ENCODE measurements at places on chromosomes 4 and X. TPM values are rescaled to one million over a fixed set of nuclear protein-coding genes. Genes with fewer than 3 reads are reported as not detected.

Gene AREG
- 0.39 TPM for total RNA-seq

Gene MID1
- total RNA-seq = 5.3 TPM

Gene NSUN7
- 0.18 TPM for total RNA-seq

Gene ITIH6
- not detected for total RNA-seq

Gene SORCS2
- 6.2 TPM for total RNA-seq

Gene FHIP1A
- 3.3 TPM for total RNA-seq

GRCh38 chr4:90546114-90546513 is 418.9 kb downstream of the CCSER1 start:
- DNase-seq = no peak
- no peak overlapping the region for H3K27ac ChIP-seq
- no peaks in the 10 kb centered on the region for H3K4me1 ChIP-seq
- no peak overlapping the region for H3K4me3 ChIP-seq

- no peak overlapping the region for H3K27ac ChIP-seq
- no peaks in the 10 kb centered on the region for H3K27me3 ChIP-seq
- no peak overlapping the region for H3K4me3 ChIP-seq
- no peaks in the 10 kb centered on the region for H3K4me1 ChIP-seq
- DNase-seq = no peak
- H3K36me3 ChIP-seq = no peaks in the 10 kb centered on the region
Measured at GRCh38 chr4:76354517-76355473, 48.3 kb downstream of the STBD1 start.

- no peak overlapping the region for H3K27ac ChIP-seq
- DNase-seq = no peak
- H3K27me3 ChIP-seq = no peaks in the 10 kb centered on the region
- no peak overlapping the region for H3K4me3 ChIP-seq
Measured at GRCh38 chr4:68259191-68259590, 13.7 kb upstream of the TMPRSS11B start.

DNA sequence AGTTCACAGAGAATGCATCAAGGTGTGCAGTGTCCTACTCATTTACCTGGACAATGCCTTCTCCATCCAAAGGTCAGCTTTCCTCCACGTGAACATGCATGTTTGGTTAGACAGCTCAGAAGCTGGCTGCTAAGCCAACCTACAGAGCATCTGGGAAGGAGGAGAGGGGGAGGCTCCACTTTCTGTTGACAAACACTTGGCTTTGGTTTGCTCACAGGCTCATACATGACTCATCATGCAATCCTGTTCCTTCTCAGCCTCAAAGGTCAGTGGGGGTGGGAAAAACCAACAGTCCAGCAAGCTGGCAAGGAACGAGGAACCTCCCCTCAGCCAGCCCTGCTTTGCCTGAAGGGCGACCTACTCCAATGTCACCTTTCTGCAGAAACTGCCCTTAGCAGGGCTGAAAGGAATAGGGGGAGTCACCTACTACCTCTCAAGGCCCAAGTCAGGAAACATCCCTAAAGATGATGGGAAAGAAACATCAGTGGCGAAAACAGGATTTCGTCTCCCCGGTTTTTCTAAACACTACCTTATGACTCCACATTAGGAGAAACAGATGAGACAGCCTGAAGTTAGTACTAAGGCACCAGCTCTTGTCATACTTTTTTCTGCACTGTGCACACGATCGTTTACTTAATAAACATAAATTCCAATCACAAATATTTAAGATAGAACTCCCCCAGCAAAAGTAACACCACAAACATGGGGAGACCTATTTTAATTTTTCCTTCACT is 37.9 kb downstream of the RELL1 start:
- no peaks in the 10 kb centered on the region for H3K36me3 ChIP-seq
- H3K4me3 ChIP-seq = no peak overlapping the region

GRCh38 chrX:118114971-118115370 is 1.6 kb downstream of the KLHL13 start:
- no peaks in the 10 kb centered on the region for H3K4me1 ChIP-seq
- no peak overlapping the region for H3K4me3 ChIP-seq
- no peak overlapping the region for H3K27ac ChIP-seq
- no peaks in the 10 kb centered on the region for H3K27me3 ChIP-seq

DNA sequence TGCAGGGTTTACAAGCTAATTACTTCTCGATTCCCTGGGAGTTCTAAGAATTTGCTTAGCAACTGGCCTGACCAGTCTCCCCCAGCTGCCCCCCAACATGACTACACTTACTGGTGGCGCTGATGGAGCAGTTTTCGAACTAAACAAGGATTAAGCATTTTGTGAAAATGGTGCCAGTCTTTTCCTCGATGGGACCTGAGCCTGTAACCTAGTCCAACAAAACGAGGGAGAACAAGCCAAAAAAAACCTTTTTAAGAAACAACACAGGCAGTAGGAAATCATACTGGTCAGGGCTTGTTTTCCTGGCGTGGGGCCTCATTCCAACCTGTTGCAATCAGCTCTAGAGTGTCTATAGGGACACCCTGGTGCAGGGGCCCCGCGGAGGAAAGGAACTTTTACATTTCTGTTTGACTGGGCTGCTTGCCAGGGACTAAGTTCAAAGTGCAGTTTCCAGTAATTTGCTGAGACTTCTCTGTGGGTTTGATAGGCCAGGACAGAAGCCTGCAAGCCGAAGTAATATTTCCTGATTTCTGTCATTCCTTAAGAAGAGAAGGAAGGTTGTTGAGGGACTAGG is 158.7 kb downstream of the SPRY1 start:
- peak; percentile 92 for DNase-seq
- H3K4me3 ChIP-seq = no peak overlapping the region
- H3K27ac ChIP-seq = peak overlapping the region; percentile 53
- H3K36me3 ChIP-seq = no peaks in the 10 kb centered on the region
- H3K27me3 ChIP-seq = no peaks in the 10 kb centered on the region
- peaks cover 25% of the 10 kb centered on the region for H3K4me1 ChIP-seq

GRCh38 chr4:35757836-35758235 is 486.5 kb downstream of the ARAP2 start:
- H3K27me3 ChIP-seq = no peaks in the 10 kb centered on the region
- no peak overlapping the region for H3K4me3 ChIP-seq
- H3K36me3 ChIP-seq = no peaks in the 10 kb centered on the region
- no peak overlapping the region for H3K27ac ChIP-seq

- H3K27ac ChIP-seq = no peak overlapping the region
- H3K4me3 ChIP-seq = no peak overlapping the region
- H3K27me3 ChIP-seq = no peaks in the 10 kb centered on the region
- H3K4me1 ChIP-seq = no peaks in the 10 kb centered on the region
Measured at GRCh38 chr4:53671757-53672156, 80.5 kb upstream of the LNX1 start.

DNA sequence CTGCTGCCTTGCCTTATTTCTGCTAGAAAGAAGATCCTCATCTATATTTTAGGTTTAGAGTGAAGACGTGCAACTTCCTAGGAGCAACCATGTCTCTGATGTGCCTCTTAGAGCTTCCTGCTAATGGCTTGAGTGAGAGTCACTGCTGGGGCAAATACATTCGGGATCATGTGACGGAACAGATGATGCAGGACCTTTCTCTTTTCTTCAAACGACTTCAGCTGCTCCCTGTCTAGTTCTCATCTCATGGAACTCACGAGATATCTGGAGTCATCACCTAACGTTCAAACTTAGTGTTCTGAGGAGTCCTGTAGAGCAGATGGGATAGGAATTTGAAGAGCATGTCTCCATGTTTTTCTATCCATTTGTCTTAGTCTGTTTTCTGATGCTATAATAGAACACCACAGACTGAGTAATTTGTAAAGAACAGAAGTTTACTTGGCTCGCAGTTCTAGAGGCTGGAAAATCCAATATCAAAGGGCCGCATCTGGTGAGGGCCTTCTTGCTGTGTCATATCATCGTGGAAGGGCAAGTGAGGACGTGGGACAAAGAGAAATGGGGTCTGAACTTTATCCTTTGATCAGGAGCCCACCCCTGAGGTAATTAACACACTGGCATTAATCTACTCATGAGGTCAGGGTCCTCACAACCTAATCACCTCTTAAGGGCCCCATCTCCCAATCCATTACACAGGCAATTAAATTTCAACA is 43.5 kb upstream of the SCRG1 start:
- H3K27ac ChIP-seq = no peak overlapping the region
- no peak overlapping the region for H3K4me3 ChIP-seq
- no peak for DNase-seq

DNA sequence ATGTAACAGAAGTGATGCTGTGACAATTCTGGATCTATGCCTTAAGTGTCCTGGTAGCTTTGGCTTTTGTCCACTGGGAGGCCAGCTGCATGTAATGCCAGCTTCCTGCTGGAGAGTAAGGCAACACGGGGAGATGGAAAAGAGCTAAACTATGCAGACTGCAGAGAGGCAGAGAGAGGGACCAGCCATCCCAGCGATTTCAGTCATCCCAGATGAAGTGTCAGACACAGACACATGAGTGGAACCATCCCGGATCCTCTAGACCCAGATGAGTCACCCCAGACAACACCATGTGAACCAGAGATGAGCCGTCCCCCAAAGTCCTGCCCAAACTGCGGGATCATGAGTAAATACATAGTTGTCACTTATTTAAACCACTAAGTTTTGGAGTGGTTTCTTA is 14.6 kb downstream of the SRPX start:
- no peaks in the 10 kb centered on the region for H3K27me3 ChIP-seq
- no peak for DNase-seq
- H3K27ac ChIP-seq = no peak overlapping the region

GRCh38 chr4:169617306-169617705 is 3.1 kb upstream of the CLCN3 start:
- no peak for DNase-seq
- H3K36me3 ChIP-seq = no peaks in the 10 kb centered on the region
- H3K4me1 ChIP-seq = peaks cover 8% of the 10 kb centered on the region
- H3K27ac ChIP-seq = no peak overlapping the region

DNA sequence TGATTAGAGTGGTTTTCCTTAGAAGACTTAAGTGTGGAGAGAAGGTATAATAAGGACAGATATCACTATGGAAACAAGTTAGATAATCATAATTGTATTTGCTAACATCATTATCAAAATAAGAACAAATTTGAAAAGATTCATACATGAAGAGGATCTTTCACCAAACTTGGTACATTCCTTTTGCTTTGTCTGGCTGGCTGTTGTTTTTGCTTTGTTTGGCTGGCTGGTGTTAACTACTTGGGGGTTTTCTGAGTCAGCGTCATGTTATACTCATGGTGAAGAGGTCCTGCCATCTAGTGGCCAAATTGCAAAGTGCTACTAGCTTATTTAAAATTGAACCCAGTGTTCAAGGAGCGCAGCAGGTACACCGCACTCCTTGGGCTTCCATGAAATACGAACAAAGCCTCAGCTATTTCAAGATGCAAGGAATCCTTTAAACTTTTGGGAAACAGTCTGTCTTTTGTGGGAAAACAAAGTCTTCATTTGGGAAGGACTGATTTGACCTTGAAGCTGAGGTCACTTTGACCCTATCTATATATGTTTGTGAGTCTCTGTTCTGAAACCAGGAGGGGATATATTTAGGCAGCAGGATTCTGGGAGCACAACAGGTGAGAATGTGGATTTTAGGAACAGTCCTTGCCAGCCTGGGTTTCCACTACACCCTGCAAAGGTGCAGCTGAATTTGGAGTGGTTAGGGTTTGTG is 129.7 kb downstream of the PLS3 start:
- H3K4me1 ChIP-seq = no peaks in the 10 kb centered on the region
- no peaks in the 10 kb centered on the region for H3K36me3 ChIP-seq
- no peak for DNase-seq
- H3K27me3 ChIP-seq = no peaks in the 10 kb centered on the region

DNA sequence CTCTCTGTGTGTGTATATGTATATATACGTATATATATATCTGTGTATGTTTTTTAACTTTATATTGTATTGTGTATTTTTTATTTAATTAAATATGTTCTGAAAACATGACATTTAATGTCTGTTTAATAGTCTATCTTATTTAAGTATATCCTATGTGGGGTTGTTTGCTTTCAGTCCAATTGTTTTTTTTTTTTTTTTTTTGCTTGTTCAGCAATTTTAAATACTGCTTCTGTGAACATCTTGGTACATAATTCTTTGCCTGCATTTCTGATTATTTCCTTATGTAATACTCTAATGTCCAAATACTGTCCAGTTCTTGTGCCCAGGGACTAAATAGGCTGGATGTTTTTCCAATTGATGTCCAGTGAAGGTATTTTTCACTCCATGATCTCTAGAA is 45.1 kb upstream of the MAD2L1 start:
- H3K4me3 ChIP-seq = no peak overlapping the region
- H3K27me3 ChIP-seq = no peaks in the 10 kb centered on the region
- no peaks in the 10 kb centered on the region for H3K36me3 ChIP-seq
- no peak overlapping the region for H3K27ac ChIP-seq

DNA sequence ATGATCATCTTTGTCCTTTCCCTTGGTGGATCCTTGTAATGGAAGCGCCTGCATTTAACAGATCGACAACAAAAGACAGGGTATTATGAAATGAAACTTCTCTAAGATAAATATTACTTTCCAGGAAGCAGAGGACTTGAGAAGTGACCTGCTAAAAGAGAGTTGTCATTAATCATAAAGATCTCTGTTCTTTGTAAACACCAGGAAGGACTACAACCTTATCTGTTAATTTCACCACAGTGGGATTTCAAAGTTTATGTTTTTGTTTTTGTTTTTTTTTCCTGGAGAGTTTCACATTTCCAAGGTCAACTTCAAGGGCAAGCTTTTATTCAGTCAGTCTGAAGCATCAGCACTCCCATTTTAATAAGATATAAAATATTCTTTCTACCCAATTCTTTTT is 170.9 kb downstream of the RCHY1 start:
- H3K27me3 ChIP-seq = no peaks in the 10 kb centered on the region
- H3K4me1 ChIP-seq = no peaks in the 10 kb centered on the region
- H3K4me3 ChIP-seq = no peak overlapping the region
- no peaks in the 10 kb centered on the region for H3K36me3 ChIP-seq
- no peak for DNase-seq

- H3K4me3 ChIP-seq = no peak overlapping the region
- H3K4me1 ChIP-seq = no peaks in the 10 kb centered on the region
- peak; percentile 43 for DNase-seq
- H3K36me3 ChIP-seq = no peaks in the 10 kb centered on the region
Measured at GRCh38 chr4:3307891-3308575, 15.2 kb downstream of the RGS12 start.

DNA sequence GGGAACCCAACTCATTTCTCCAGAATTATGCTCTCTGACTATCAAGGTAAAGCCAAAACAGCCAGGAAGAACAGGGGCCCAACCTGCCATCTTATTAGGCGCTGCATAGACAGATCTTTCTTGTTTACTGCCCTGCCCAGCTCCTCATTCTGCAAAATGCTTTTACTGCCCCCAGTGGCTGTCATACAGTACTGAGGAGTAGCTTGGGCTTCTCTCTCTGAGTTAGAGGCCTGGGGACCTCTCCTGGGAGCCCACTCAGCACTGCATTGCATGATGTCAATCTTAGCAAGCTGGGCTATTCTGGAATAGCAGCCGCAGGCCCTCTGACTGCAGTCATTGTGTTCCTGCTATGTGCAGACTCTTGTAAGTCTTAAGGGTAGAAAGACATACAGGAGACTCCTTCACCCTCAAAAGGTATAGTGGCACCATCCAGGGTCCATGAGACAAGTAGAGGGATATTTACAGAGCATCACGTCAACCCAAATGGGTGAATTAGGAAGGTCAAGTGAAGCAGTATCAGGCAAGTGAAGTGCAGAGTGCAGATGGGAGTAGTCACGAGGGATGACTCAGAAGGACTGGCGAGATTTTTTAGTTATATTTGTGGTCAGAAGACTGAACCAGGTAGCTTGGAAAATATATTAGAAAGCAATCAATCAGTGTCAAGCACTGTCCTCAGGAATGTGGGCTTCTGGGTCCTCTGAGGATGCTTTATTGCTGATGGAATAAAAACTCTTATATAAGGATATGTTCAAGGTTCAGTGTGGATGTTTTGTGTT is 294.1 kb upstream of the SFRP2 start:
- H3K27ac ChIP-seq = no peak overlapping the region
- no peaks in the 10 kb centered on the region for H3K36me3 ChIP-seq
- DNase-seq = no peak
- no peaks in the 10 kb centered on the region for H3K4me1 ChIP-seq

Measured in right lobe of liver (tissue), 6 donors.